ENCODE measurements at places on chromosomes 5 and 9. TPM values are rescaled to one million over a fixed set of nuclear protein-coding genes. Genes with fewer than 3 reads are reported as not detected.

Gene HIGD2A
- 218 TPM for total RNA-seq

Gene STING1
- 47.2 TPM for total RNA-seq

Gene NME5
- total RNA-seq, result 3.9 TPM

Gene SLC38A9
- 7.9 TPM for total RNA-seq

Gene FBN2
- 23.8 TPM for total RNA-seq

Gene CDH9
- total RNA-seq, result not detected

Gene HTR1A
- total RNA-seq, result not detected

Gene GABRB2
- total RNA-seq, result 0.05 TPM

Gene ZNF618
- 1.6 TPM for total RNA-seq

Gene CEMIP2
- 9.3 TPM for total RNA-seq

Gene FOXD4L6
- not detected for total RNA-seq

Gene SLC27A4
- total RNA-seq, result 19.2 TPM

Gene PCDH1
- 21.0 TPM for total RNA-seq

Gene SMIM27
- total RNA-seq, result 12.5 TPM

Gene IFNA13
- total RNA-seq, result not detected

Gene IFNB1
- total RNA-seq, result not detected

Gene MLANA
- not detected for total RNA-seq

Gene ARSI
- 0.65 TPM for total RNA-seq

Gene TMEM171
- total RNA-seq, result not detected

Gene PTGR1
- total RNA-seq, result 44.9 TPM

Gene SUSD3
- 1.7 TPM for total RNA-seq

Gene FGF1
- 57.0 TPM for total RNA-seq

Gene LCN10
- total RNA-seq, result 11.3 TPM

Gene ECM2
- 8.5 TPM for total RNA-seq

Gene MEIKIN
- not detected for total RNA-seq

Gene ZNF354C
- 4.7 TPM for total RNA-seq

Gene IL31RA
- total RNA-seq, result not detected

Gene KIF20A
- total RNA-seq, result 0.84 TPM

Gene IL7R
- total RNA-seq, result 0.65 TPM

Gene AGXT2
- not detected for total RNA-seq

Gene PCDHGB7
- 8.6 TPM for total RNA-seq

Gene TEK
- total RNA-seq, result 21.1 TPM

Gene PCDHB13
- total RNA-seq, result 2.6 TPM

Gene MCCC2
- total RNA-seq, result 115 TPM

Gene PCDHGA4
- 7.8 TPM for total RNA-seq

Gene GRM6
- not detected for total RNA-seq

Gene PIP5K1B
- total RNA-seq, result 60.6 TPM

Gene RNF183
- total RNA-seq, result not detected

Gene LAMC3
- 0.22 TPM for total RNA-seq

Gene SLC27A6
- total RNA-seq, result 76.5 TPM

Gene HSD17B3
- total RNA-seq, result 0.78 TPM

Gene GGTA1
- total RNA-seq, result 27.9 TPM

Gene NR5A1
- not detected for total RNA-seq

Gene SPATA31D1
- not detected for total RNA-seq

Gene SPATA6L
- 0.38 TPM for total RNA-seq

Gene CCDC152
- 1.4 TPM for total RNA-seq

Gene GLRA1
- not detected for total RNA-seq

Gene PCDHGB5
- total RNA-seq, result 6.1 TPM

Gene NFIB
- total RNA-seq, result 116 TPM

Gene NR2F1
- 1.3 TPM for total RNA-seq

Gene GRXCR2
- 5.5 TPM for total RNA-seq

Gene CSF1R
- 21.9 TPM for total RNA-seq

Gene ARRDC3
- total RNA-seq, result 19.9 TPM

Gene AFF4
- 29.2 TPM for total RNA-seq

Gene IRGM
- total RNA-seq, result not detected

Gene OLFM1
- 17.9 TPM for total RNA-seq

Gene SHOC1
- total RNA-seq, result not detected
